Astrocyte of the cerebellum (primary cell): ENCODE measurements at places on chromosomes 5 and 9.

GRCh38 chr5:54804086-54804485 lies 181.3 kb downstream of the ESM1 start:
- DNase-seq: no peak

DNA sequence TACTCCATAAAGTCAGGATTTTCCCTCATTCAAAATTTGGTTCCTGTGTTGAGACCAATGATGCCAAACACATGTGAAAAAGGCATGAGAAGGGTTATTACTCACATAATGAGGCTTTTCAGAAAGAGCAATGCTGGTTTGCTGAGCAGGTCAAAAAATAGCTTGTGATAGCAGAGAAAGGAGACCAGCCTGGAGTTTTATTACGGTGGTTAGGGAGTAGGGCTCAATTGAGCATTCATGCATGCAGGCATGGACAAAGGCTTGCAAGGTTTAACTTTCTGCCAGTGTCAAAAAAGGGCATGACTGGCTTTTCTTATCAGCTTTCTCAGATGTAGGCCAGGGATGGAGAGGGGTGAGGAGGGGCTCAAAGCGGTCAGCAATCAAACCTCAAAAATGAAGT lies 628.3 kb downstream of the DNAH5 start:
- DNase-seq: peak; percentile 26

- peak; percentile 44 for DNase-seq
Observed at GRCh38 chr9:78676623-78677022, 379.7 kb downstream of the PSAT1 start.

- DNase-seq: peak; percentile 35
Observed at GRCh38 chr9:12884736-12885395, 110.0 kb downstream of the LURAP1L start.

- DNase-seq: no peak
Observed at GRCh38 chr5:178460598-178460997, 129.6 kb downstream of the COL23A1 start.

- no peak for DNase-seq
Observed at GRCh38 chr5:2442496-2443354, 308.8 kb downstream of the IRX2 start.

- no peak for DNase-seq
Observed at GRCh38 chr9:129549139-129549538, 71.8 kb downstream of the C9orf50 start.

GRCh38 chr5:132758451-132758850 lies 11.2 kb downstream of the CCNI2 start:
- DNase-seq: no peak

- DNase-seq: no peak
Observed at GRCh38 chr9:104980039-104980654, 52.2 kb upstream of the ABCA1 start.

DNA sequence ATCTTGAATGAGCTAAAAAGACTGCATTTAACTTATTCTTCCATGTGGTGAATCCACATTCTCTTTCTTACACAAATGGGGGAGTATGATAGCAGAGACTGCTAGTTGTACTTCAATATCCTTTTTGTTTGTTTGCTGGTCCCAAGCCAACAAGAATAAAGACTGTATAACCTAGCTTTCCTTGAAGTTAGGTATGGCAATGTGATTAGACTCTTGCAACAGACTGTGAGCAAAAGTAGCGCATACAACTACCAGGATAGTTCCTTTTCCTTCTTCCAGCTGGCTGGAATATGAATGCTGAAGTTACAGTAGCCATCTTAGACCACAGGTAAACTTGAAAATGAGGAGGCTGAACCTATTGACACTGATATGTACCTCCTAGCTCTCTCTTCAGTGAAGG lies 17.9 kb upstream of the KIF2A start:
- no peak for DNase-seq

DNA sequence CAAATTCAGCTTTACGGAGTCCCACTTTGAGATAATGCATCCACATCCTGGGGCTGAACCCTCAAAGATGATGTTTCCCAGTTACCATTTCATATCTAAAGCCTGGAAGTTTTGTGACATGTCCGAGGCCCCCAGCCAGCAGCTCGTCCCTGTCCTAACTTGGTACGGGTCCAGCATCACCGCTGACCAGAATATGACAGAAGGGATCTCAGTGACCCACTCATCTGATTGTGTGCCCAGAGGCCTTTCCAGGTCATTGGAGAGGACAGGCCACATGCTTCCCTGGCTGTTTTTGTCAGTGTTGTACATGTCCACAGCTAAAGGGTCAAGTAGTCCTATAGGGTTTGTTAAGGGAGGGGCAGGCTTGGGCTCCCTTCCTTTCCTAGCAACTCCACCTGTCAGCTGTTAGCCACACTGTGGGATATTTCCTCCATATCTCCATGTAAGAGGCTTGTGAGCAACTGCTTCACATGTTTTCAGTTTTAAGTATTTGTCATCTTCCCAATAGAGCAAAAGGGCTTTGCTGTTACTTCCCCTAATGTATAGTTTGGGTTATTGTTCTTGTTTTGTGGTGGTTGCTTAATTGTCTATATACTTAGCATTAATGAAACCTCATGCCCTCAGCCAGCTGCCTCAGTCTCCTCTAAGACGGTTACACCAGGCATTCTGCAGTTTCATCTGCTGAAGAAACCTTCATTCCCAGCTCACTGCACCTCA lies 33.4 kb downstream of the SECISBP2 start:
- DNase-seq: no peak

GRCh38 chr9:22119522-22120158 lies 110.5 kb upstream of the CDKN2B start:
- no peak for DNase-seq

DNA sequence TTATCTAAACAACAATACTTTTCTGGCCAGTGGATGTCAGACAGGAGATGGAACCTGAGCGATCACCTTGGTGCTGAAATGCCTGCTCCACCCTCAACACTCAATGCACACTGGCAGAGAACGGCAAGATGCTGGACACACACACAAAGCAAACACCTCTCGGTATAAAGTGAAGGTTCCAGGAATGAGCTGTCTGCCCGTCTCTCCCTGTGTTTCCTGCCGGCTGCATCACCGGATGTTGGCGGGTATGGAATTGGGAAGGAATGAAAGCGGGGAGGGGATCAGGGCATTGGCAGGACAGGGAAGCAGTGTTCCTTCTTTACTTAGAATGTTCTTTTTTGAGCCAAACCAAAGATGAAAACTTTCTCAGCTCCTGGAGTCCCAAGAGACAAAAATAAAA lies 59.2 kb downstream of the MED10 start:
- no peak for DNase-seq

GRCh38 chr9:81682797-81683196 lies 6.5 kb downstream of the TLE1 start:
- DNase-seq: peak; percentile 42

- DNase-seq: no peak
Observed at GRCh38 chr9:89821081-89821480, 216.3 kb downstream of the GADD45G start.

DNA sequence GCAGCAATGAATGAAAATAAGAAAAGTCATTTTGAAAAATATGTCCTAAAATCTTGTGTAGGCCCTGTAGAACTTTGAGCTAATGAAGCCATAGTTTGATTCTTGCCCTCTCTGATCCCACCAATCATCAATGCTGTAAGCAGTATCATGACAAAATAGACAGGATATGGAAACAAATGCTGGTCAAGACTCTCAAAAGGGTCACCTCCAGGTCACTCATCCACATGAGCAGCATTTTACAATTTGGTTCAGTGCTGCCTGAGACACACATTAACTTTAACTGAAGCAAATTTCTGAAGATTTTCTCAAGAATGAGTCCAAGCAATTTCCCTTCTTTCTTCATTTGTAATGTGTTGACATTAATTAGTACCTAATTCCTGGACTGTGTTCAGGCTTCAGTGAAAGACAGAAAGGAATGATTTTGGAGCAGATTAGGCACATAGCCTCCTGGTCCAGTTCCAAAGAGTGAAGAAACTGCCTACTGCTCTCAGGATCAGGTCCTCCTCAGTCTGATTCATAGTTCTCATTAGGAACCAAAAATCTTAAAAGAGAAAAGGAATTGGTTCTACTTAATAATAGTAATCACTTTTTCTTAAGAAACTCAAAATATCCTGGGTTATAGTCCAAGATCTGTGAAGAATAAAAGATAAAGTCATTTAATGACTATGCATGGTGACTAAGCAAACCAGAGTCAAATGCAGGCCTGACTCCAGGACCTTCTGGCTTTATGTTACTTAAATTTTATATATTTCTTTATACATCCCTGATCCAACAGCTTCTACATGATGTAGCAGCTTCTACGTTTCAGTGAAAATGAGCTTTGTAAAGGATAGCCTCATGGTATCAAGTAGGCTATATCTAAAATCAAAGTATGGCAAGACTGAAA lies 192.1 kb upstream of the RGMB start:
- DNase-seq: no peak

DNA sequence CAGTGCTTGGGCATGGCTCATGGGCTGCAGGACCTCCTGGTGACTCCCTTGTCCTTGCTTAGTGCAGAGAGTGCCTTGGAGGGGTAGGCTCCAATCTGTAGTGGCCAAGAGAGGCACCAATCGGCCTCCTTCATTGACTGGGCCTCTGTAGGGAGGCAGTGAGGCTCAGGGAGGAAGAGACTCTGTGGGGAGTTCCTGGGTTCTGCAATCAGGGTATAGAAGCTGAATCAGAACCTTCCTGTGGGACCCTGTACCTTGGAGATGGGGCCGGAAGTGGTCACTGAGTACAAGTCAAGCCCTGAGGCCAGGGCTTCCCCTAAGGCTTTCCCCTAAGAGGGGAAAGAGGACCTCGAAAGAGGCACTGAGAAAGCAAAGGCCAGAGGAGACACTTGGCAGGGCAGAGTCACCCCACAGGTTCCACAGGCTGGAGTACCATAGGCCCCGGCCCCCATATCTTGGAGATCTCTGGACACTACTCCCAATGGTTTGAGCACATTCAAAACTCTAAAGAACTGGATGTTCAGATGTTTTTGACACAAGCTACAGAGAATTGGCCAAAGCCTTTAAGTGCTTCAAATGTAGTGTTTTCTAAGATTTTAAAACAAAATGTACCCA lies 190.5 kb downstream of the HSPA4 start:
- DNase-seq: no peak

GRCh38 chr9:104074876-104075275 lies 19.2 kb upstream of the SMC2 start:
- DNase-seq: peak; percentile 55

GRCh38 chr5:66814146-66814991 lies 218.2 kb downstream of the MAST4 start:
- peak; percentile 49 for DNase-seq

GRCh38 chr9:136348691-136349090 lies 14.9 kb downstream of the DNLZ start:
- no peak for DNase-seq

GRCh38 chr5:73303148-73304079 lies 130.4 kb downstream of the TMEM174 start:
- DNase-seq: no peak

DNA sequence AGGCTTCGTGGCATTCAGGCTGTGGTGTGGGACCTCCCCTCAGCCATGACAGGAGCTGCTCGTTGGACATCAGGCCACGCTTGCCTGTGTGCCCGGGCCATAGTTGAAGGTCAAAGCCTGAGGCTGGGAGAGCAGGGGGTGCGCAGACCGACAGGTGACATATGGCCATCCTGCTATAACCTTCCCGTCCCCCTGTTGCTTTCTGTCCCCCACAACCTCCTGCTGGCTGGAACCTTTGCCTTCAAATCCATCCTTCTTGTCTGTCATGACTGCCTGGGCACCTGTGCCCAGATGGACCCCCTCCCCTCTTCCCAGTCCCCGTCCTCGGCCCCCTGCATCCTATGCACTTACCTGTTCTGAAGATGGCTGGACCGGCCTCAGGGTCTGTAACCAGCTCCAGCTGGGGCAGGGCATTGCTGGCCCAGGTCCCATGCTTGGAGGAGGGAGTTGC lies 83.2 kb downstream of the WNK2 start:
- DNase-seq: no peak

DNA sequence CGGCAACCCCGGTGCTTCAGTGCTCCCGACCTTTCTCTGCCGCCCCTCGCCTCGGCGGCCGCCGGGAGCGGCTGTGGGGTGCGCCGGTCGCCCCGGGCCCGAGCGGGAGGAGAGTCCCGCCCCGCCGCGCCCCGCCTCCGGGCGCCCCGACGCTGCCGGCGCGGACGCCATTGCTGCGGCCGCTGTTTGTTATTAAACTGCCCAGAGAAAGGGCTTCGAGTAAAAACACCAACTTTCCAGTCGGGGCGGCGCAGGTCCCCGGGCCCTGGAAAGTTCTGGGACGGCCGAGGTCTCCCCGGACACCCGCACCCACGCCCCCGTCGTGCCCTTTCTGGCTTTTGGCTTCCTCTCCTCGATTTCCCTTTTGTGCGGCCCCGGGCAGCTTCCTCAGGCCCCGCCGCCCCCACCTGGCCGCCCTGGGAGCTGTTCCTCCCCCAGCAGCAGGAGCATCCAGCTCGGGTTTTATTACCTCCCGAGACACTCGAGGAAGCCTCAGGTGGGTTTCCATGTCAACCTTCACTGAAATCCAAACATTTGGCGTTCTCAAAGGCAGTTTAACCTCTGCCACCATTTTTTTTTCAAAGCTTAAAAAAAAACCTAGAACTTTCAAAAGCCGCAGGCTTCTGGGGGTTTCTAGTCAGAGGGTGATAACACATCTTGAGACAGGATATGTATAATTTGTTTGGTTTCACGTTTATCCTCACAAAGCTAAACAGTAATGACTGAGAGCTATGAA lies 334.4 kb downstream of the CWC27 start:
- peak; percentile 37 for DNase-seq

DNA sequence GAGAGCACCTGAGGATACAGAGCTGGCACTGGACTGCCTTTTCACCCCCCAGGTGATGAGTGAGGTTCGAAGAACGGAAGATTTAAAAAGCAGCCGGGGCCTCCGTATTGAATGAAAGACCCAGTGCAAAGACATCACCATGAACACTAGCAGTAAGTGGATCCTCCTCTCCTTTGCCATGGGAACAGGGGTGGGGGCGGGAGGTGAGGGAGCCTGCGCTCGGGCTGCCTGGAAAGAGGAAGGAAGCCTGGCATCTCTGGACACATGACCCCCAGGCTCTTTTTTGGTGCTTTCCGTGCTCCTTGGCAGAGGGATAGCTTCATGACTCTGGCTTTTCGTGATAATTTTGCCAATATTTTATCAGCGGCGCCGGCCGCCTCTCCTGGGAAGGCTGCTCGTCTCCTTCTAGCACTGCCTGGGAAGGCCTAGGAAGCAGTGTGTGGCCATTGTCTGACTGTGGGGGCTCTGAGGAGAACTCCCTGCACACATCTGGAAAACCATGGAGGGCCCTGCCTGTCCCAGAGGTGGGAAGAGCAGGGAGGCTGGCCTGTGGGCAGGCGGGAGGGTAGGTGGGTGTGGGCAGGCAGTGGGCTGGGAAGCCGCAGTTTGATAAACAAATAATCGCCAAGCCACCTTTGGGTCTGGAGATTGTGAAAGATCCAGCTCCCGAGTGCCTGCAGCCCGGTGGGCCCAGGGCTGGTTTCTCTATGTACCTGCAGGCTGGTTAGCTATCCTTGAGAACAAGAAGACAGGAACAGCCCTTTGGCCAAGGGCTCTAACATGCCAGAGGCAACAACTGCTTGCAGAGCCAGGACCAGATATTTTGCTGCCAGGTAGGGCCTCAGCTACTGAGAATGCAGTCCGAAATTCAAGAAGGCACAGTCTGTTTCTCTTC lies 911 bp downstream of the ABLIM3 start:
- DNase-seq: no peak

GRCh38 chr5:60483050-60483449 lies 216.9 kb downstream of the DEPDC1B start:
- no peak for DNase-seq

- no peak for DNase-seq
Observed at GRCh38 chr5:172877466-172878260, 43.6 kb downstream of the ERGIC1 start.
